ENCODE measurements at places on chromosomes 1 and 21. TPM values are rescaled to one million over a fixed set of nuclear protein-coding genes. Genes with fewer than 3 reads are reported as not detected.

The CFHR2 gene
- total RNA-seq: 0.09 TPM

DNA sequence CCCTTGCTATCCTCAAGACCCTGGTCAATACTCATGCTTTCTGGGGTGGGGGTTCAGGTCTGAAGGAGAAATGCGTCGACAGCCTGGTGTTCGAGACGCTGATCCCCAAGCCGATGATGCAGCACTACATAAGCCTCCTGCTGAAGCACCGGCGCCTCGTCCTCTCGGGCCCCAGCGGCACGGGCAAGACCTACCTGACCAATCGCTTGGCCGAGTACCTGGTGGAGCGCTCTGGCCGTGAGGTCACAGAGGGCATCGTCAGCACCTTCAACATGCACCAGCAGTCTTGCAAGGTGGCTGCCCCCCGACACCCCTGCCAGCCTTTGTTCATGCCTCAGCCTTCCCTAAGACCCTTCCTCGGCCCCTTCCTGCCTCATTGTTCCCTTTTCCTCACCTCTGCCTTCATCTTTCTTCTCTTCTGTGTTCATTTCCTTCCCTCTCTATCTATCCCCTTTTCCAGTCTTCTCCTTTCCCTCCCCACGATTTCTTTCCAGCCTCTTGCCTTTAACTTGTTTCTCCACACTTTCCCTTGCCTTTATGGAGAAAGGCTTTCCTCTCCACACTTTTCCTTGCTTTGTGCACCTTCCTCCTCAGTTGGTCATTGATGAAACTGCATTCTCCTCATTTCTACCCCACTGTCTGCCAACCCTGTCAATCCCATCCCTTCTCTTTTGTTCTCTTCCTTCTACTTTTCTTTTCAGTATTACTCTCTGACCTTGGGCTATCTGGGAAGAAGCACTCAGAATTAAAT lies 18.3 kb upstream of the IPO9 start:
- no peaks in the 10 kb centered on the region for H3K27me3 ChIP-seq
- H3K4me1 ChIP-seq: no peaks in the 10 kb centered on the region
- H3K36me3 ChIP-seq: no peaks in the 10 kb centered on the region

- H3K4me3 ChIP-seq: no peak overlapping the region
- H3K36me3 ChIP-seq: no peaks in the 10 kb centered on the region
- DNase-seq: no peak
- H3K4me1 ChIP-seq: peaks cover 4% of the 10 kb centered on the region
Observed at GRCh38 chr1:65691152-65691900, 101.4 kb upstream of the PDE4B start.

GRCh38 chr1:226615876-226616275 lies 67.3 kb downstream of the STUM start:
- no peaks in the 10 kb centered on the region for H3K4me1 ChIP-seq
- no peak for DNase-seq
- no peak overlapping the region for H3K4me3 ChIP-seq
- H3K27ac ChIP-seq: no peak overlapping the region
- peaks cover 6% of the 10 kb centered on the region for H3K27me3 ChIP-seq
- H3K36me3 ChIP-seq: no peaks in the 10 kb centered on the region

DNA sequence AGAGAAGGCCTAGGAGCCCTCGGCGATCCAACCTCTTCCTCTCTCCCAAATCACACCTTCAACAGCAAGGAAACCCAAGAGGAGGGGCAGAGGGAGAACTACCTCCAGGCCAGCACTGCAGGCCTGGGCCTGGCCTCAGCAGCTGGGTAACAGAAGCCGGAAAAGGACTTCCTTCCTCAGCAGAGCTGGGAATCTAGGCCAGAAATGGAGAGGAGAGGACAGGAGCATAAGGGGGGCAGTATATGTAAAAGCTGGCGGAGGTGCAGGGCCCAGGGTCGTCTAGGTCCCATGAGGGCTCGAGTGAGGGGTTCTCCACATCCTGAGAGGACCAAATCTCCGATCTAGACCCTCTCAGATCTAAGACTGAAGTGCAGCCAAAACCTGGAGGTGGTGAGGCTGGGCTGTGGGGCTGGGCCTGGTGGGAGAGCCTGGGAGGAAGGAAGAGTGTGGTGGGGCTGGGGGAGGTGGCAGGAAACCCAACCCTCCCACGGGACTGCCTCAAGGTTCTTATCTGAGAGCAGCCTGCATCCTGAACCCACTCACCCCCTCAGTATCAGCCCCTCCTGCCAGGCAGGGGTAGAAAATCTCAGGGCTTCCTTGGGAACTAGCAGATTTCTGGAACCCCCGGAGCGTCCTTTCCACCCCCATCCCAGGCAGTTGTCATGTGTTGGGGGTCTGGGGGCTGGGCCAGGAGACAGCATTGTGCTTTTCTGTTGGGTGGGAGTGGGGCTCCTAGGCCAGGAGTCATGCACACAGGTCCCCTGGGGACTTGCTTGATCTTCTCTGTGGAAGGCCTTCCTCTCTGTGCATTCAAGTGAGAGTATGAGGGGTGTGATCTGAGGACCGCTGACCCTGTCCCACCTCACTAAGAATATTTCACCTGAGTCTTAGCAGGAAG lies 33.0 kb downstream of the PIK3C2B start:
- H3K4me3 ChIP-seq: no peak overlapping the region
- peak; percentile 45 for DNase-seq
- peaks cover 75% of the 10 kb centered on the region for H3K4me1 ChIP-seq
- H3K36me3 ChIP-seq: peaks cover 90% of the 10 kb centered on the region
- no peaks in the 10 kb centered on the region for H3K27me3 ChIP-seq
- peak overlapping the region; percentile 27 for H3K27ac ChIP-seq

DNA sequence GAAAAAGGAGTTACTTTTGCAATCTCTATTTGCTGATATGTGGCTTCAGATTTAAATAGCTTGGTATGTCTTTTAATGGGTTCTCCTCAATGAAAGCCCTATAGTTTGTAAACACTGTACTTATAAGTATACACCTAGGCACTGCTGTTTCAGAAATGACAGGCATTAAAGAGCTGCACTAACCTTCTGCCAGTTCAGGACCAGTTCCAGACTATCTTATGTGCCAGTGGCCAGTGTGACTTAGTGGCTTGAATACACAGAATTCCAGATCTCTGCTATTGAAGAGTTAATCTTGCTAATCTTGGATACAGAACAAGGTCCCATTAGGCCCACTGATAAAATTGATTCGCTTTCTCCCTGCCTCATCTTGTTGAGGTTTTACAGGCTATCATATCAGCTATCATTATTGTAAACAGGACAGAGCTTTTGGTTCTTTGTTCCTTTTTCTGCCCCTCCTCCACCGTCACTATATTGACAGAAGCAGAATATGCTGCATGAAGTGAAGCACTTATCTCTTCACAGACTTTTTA lies 337.5 kb downstream of the LRRIQ3 start:
- no peaks in the 10 kb centered on the region for H3K27me3 ChIP-seq
- H3K27ac ChIP-seq: no peak overlapping the region
- DNase-seq: no peak
- no peak overlapping the region for H3K4me3 ChIP-seq

DNA sequence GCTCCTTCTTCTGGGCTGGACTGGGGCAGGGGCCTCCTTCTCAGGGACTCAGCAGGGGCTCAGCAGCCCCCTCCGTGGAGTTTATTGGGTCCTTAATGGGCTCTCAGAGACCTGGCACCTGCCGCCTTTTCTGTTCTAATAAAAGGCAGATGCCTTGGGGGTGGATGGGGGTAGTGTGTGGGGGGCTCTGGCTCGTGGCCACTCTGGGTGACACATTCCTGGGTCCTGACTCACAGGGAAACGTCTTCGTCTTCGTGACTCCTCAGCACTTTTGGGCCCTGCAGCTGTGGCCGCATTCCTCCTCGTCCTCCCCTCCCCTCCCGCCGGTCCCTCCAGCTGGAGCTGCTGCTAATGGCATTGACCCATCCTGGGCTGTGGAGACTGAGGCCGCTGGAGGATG lies 107.8 kb upstream of the WNT4 start:
- H3K27ac ChIP-seq: no peak overlapping the region
- H3K4me1 ChIP-seq: no peaks in the 10 kb centered on the region
- no peak overlapping the region for H3K4me3 ChIP-seq
- H3K27me3 ChIP-seq: peaks cover 14% of the 10 kb centered on the region

DNA sequence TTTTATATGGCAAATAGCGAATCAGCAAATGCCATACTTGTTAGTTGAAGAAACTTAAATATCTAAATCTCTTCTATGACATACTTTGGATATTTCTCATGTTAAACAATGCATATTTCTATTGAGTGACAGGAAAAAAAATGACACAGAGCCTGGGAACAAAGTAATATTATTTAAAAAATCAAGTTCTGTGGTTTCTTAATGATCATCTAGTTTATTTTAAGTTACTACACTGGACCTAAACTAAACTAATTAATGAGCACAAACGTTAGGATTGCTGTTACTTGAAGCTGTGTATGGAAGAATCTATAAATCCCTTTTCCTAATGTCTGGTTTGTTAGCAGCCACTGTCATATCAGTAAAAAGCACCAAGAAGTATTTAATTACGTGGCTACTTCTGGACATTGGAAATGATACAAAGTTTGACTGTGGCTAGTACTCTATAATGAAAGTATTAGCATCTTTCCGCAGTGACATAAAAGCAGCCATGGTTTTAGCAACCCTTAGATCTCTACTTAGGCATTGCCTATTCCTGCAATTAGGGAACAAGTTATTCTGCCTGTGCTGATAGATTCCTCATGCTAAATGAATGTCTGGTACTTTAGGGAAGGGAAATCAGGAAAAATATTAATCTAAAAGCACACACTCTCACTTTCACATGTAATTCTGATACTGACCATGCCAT lies 981.7 kb upstream of the B3GALT2 start:
- H3K36me3 ChIP-seq: no peaks in the 10 kb centered on the region
- no peak overlapping the region for H3K4me3 ChIP-seq
- H3K27me3 ChIP-seq: no peaks in the 10 kb centered on the region
- no peak overlapping the region for H3K27ac ChIP-seq
- H3K4me1 ChIP-seq: no peaks in the 10 kb centered on the region
- no peak for DNase-seq
